Astrocyte of the hippocampus (primary cell): ENCODE measurements at places on chromosomes 5 and 9.
A peak's percentile ranks its signal among the peaks of the same experiment; 100 is the strongest.

DNA sequence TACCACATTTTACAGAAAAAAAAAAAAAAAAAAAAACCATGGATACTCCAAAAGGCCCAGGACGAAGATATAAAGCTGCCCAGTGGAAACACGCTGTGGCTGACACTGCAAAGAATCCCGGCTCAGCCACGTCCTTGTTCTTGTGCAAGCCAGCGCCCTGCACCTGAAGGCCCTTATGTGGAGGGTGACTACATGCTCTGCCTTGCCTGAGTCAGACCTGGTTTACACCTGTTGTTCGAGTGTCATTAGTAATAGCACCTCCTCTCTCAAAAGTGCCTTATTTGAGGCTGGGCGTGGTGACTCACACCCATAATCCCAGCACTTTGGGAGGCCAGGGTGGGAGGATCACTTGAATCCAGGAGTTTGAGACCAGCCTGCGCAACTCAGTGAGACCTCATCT, 54.3 kb upstream of the ZSWIM6 start:
- DNase-seq: no peak

DNA sequence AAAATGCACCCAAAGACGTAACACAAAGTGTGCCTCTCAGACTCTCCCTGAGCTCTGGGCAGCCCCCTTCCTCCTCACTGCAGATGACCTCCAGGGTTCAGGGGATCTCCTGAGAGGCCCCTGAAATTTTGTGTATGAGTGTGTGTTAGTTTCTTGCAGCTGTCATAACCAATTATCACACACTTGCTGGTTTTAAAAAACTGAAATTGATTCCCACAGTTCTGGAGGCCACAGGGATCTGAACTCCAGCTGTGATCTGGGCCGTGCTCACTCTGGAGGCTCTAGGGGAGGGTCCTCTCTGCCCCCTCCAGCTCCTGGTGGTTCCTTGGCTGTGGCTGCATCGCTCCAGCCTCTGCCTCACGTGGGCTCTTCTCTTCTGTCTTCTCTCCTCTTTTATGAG, 58.8 kb downstream of the OLFM1 start:
- no peak for DNase-seq

- peak; percentile 27 for DNase-seq
These were observed 2.8 kb downstream of the IL6ST start for GRCh38 chr5:55991768-55992486.

DNA sequence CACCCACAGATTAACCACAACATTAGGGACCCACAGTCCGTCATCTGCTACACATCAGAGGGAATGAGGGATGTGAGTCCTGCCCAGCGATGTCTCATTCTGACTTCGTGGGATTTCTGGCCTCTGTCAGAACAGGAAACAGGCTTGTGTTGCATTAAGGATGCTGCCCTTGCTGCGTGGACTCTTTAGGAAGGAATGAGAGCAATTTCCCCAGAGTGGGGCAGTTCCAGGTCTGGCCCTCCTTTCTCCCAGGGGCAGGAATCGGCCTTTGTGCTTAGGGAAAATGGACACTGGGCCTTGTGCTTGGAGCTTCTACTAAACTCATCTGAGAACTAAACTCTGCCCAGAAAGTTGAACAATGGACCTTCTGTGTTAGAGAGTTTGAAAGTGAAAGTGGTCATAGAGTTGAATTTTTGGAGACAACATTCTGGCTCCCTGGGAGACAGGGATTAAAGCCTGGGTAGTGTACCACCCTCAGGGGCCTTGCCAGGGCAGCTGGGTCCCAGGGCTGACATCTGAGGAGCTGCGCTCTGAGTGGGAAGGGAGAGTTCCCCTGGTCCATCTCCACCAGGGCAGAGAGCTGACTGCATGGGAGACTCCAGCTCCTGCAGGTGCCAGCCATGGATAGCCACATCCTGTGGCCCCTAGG, 37.8 kb upstream of the S1PR3 start:
- peak; percentile 77 for DNase-seq

- DNase-seq: no peak
These were observed 2.7 kb downstream of the HEMGN start for GRCh38 chr9:97935276-97935675.

GRCh38 chr5:80921026-80921425, 39.1 kb upstream of the RASGRF2 start:
- DNase-seq: peak; percentile 19

- no peak for DNase-seq
These were observed 31.4 kb upstream of the SPARC start for GRCh38 chr5:151718153-151718552.

DNA sequence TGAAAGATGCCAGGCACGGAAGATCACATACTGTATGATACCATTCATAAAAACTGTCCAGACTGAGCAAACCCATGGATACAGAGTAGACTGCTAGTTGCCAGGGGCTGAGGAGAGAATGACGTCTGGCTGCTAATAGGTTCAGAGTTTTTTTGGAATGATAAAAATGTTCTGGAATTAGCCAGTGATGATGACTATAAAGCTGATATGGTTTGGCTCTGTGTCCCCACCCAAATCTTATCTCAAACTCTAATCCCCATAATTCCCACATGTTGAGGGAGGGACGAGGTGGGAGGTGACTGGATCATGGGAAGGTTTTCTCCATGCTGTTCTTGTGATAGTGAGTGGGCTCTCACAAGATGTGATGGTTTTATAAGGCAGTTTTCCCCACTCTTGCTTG, 37.4 kb downstream of the CAMSAP1 start:
- no peak for DNase-seq

DNA sequence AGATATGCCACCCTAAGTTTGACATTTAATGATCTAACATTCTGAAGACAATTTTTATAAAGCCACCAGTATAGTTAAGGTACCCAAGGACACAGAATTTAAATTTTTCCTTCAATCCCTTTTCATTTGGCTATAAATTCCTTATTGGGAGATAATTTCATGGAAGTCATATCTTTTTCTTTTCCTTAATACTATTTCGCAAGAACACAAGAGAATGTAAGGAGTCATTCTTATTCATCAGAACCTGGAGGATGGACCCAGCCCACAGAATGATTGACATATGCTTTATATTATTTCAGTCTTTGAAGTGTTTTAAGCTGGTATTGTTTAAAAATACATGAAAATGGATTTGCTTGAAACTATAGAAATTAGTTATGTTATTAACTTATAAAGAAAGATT, 79.6 kb downstream of the DROSHA start:
- no peak for DNase-seq
